ENCODE measurements at places on chromosomes 5 and 9. TPM values are rescaled to one million over a fixed set of nuclear protein-coding genes. Genes with fewer than 3 reads are reported as not detected.

DNA sequence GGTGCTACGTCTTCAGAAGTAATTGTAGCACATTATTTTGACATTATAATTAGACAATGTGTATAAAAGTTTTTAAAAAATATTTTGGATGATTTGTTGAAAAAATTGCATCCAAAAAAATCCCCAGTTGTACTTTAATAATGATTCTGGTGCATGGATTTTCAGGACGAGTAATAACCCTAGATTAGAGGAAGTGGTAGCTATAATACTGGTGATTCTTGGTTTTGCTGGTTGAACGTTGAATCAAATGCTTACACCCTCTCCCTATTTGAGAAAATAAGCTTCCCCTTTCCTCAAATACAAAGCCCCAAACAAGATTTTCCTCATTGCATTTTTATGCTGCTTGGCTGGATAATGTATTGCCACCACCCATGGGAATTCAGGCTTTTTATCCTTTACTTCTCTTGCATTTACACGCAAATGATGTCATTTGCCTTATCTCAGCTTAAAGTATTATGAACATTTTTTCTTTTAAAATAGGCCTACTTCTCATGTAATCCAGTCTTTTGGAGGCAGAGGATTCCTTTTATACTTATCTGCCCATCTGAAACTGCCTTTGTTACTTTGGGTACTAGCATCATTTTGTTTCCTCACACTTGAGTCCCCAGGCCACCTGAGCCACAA lies 86.3 kb downstream of the UBE2R2 start:
- no peak overlapping the region for H3K4me3 ChIP-seq
- no peak overlapping the region for H3K27ac ChIP-seq
- DNase-seq = no peak
- no peaks in the 10 kb centered on the region for H3K36me3 ChIP-seq
- H3K27me3 ChIP-seq = no peaks in the 10 kb centered on the region

The MAST4 gene
- total RNA-seq = 76.4 TPM

The VAV2 gene
- 9.9 TPM for total RNA-seq

GRCh38 chr5:145853781-145854376 lies 18.7 kb upstream of the PRELID2 start:
- H3K27me3 ChIP-seq = no peaks in the 10 kb centered on the region
- no peak overlapping the region for H3K27ac ChIP-seq
- DNase-seq = no peak
- no peak overlapping the region for H3K4me3 ChIP-seq

The PCDHA11 gene
- 0.60 TPM for total RNA-seq

- no peak overlapping the region for H3K27ac ChIP-seq
- H3K4me1 ChIP-seq = no peaks in the 10 kb centered on the region
- H3K4me3 ChIP-seq = no peak overlapping the region
- DNase-seq = peak; percentile 65
- H3K36me3 ChIP-seq = no peaks in the 10 kb centered on the region
- H3K27me3 ChIP-seq = no peaks in the 10 kb centered on the region
Observed at GRCh38 chr9:122122903-122123632, 30.0 kb upstream of the TTLL11 start.

DNA sequence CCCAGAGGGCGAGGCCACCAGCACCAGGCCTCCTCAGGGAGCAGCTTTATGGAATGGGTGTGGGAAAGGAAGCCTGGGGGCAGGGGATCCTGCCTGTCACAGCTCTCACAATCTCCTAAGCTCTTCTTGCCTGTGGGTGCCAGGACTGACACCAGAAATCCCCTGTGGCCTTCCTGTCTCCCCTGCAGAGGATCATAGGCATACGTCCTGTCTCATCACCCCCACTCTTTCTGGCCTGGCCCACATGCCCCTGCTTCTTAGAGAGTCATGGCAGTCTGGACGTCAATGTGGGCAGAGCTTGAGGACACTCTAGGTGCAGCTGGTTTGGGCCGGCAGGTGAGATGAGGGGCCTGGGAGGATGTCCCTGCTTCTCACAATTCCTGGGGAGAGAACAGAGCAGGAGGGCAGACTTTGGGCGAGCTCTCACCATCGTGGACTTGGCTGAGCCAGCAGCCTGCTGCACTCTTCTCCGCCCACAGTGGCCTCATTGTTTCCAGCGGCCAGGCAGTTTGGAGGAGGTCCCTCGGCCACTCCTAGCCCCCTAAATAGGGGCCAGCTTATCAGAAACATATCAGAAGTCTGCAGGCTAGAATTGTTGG lies 67.3 kb upstream of the ZFR start:
- no peaks in the 10 kb centered on the region for H3K27me3 ChIP-seq
- no peaks in the 10 kb centered on the region for H3K36me3 ChIP-seq
- DNase-seq = no peak
- no peak overlapping the region for H3K27ac ChIP-seq
- H3K4me1 ChIP-seq = peaks cover 4% of the 10 kb centered on the region

DNA sequence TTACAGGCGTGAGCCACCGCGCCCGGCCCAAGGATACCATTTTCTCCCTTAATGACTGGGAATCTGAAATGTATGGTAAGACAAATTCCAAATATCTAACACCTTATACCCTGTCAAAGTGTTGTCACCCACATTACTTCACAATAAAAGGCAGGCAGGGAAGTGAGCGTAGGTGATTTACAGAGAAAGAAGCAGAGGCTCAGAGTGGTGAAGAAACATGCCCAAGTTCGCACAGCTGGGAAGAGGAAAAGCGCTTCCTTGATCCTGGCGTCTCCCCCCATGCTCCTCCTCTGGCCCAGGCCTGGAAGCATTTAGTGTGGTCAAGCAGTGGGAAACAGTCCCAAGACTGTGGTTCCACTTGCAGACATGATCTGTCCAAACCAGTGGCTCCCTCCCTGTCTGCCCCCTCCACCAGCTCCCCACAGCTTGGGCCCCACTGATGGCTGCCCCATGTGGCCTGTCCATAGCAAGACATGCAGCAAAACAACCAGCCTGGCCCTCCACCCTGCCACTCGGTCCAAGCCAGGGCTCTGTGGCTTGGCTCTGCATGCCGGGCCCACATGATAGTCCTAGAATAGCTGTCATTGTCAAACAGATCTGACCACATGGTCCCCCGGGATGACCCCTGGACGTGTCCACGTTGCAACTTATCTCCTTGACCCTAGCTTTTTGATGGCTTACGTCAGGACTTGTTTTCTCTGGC lies 107.2 kb downstream of the TTLL11 start:
- no peak for DNase-seq
- no peaks in the 10 kb centered on the region for H3K27me3 ChIP-seq
- H3K27ac ChIP-seq = no peak overlapping the region
- no peak overlapping the region for H3K4me3 ChIP-seq
- no peaks in the 10 kb centered on the region for H3K36me3 ChIP-seq

DNA sequence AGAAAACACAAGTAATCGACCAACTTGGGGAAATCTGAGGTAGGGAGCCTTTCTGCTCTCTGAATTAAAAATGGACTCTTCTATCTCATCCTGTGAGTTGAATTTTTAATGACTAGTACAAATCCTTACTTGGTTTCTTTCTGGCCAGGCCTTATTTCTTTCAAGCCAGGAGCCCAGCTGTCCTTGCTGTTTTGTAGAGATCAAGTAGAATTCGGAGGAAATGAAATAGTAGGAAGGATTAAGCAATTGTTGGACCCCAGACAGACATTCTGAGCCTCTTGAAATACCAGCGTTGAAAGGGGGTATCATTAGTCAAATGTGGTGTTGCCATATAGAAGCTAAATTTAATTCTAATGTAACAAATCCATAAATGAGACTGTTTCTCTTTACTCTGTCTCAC lies 53.7 kb upstream of the SMIM15 start:
- H3K36me3 ChIP-seq = no peaks in the 10 kb centered on the region
- no peak overlapping the region for H3K4me3 ChIP-seq
- no peaks in the 10 kb centered on the region for H3K4me1 ChIP-seq
- DNase-seq = no peak
- no peaks in the 10 kb centered on the region for H3K27me3 ChIP-seq

The ADAMTSL2 gene
- total RNA-seq = 2.1 TPM

DNA sequence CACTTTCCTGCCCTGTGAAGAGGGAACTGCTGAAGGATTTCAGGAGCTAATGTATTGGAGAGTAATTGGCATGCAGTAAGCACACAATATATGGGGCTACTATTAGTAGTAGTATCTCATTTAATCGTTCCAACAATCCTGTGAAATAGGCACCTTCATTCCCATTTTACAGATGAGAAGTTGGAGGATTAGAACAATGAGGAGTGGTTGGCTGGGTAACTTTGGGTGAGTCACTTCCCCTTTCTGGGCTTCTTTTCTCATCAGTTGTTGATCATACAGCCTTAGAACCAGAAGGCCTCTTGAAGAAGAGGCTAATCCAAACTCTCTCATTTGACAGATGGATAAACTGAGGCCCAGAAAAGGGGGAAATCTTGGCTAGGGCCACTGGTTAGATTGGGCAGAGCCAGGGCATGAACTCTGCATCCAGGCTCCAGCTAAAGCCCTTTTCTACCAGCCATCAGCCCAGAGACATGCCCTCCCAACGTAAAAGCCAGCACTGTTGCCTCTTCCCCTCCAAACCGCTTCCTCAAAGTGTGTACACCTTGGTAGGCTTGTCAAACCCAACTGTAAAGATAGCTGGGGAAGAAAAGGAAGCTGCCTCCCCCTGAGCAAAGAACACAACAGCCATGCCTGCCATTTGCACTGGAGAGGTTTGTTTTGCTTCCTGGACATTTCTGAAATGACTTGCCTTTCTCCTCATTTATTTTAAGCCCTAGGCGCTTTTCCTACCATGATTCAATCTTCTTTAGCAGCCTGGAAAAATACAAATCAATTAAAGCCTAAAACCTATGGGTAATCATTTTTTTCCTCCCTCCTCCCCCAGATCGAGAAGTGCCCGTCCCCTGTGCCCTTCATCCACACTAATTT lies 992 bp downstream of the SPACA9 start:
- peaks cover 4% of the 10 kb centered on the region for H3K4me1 ChIP-seq
- no peaks in the 10 kb centered on the region for H3K36me3 ChIP-seq
- no peak overlapping the region for H3K4me3 ChIP-seq
- no peaks in the 10 kb centered on the region for H3K27me3 ChIP-seq
- DNase-seq = no peak
- H3K27ac ChIP-seq = peak overlapping the region; percentile 27

- no peak overlapping the region for H3K27ac ChIP-seq
- no peak overlapping the region for H3K4me3 ChIP-seq
- no peaks in the 10 kb centered on the region for H3K36me3 ChIP-seq
Observed at GRCh38 chr5:155919725-155920124, 407.2 kb upstream of the SGCD start.

The SPINK6 gene
- total RNA-seq = not detected

DNA sequence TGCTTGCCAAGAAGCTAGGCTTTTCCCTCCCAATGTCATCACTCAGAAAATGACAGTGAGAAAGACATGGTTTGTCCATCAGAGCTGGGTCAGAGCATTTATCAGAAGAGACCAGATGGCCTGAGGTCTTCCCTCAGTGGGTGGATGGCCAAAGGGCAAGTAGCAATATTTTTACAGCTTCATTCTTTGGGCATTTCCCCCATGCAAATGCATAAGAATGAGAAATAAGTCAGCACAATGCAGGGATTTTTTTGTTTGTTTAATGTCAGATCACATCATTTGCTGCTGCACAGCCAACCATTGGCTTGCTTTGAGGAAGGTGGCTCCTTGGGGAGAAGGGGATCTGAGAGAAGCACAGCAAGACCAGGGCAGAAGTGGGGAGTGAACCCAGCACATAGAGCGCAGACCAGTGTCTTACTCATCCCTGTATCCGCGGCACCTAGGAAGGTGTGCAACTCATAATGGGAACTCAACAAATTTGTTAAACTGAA lies 209.6 kb downstream of the SEMA6A start:
- no peaks in the 10 kb centered on the region for H3K36me3 ChIP-seq
- no peaks in the 10 kb centered on the region for H3K27me3 ChIP-seq
- DNase-seq = no peak
- H3K4me3 ChIP-seq = no peak overlapping the region
- no peaks in the 10 kb centered on the region for H3K4me1 ChIP-seq

- H3K27ac ChIP-seq = no peak overlapping the region
- H3K4me1 ChIP-seq = peaks cover 6% of the 10 kb centered on the region
- no peak overlapping the region for H3K4me3 ChIP-seq
Observed at GRCh38 chr9:100430286-100430940, 3.5 kb downstream of the MSANTD3 start.

The IL13 gene
- total RNA-seq = not detected

DNA sequence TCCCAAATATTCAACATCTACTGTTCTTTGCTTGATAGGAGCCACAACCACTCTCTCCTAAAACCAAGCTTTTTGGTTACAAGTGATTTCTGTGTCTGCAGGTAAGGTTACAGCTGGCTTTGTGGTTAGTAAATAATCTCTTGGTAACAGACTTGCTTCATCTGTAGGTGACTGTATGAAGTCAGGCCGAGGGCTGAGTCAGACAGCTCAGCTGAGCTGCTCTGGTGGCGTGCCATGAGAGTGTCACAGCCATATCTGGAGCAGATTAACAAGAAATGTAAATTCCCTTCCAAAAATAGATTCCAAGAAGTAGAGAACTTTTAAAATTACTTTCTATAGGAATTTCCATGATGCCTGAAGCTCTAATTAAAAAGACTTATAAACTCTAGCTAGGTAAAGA lies 23.7 kb upstream of the TAS2R1 start:
- H3K4me1 ChIP-seq = no peaks in the 10 kb centered on the region
- no peaks in the 10 kb centered on the region for H3K27me3 ChIP-seq
- no peak overlapping the region for H3K27ac ChIP-seq

The MXD3 gene
- 5.9 TPM for total RNA-seq

- H3K4me1 ChIP-seq = no peaks in the 10 kb centered on the region
- DNase-seq = no peak
Observed at GRCh38 chr5:2810644-2811043, 59.2 kb upstream of the IRX2 start.

The CCDC152 gene
- 4.9 TPM for total RNA-seq

The PCDHB3 gene
- 2.5 TPM for total RNA-seq

- H3K36me3 ChIP-seq = no peaks in the 10 kb centered on the region
- H3K27ac ChIP-seq = no peak overlapping the region
- no peak overlapping the region for H3K4me3 ChIP-seq
- no peak for DNase-seq
- H3K27me3 ChIP-seq = no peaks in the 10 kb centered on the region
Observed at GRCh38 chr5:132022737-132023136, 11.3 kb upstream of the ACSL6 start.

- peak within 1 kb of the TSS; percentile 93 for H3K27ac ChIP-seq
- H3K36me3 ChIP-seq = no peaks in the 10 kb centered on the region
- peaks cover 4% of the 10 kb centered on the region for H3K4me1 ChIP-seq
- no peaks in the 10 kb centered on the region for H3K27me3 ChIP-seq
- H3K4me3 ChIP-seq = peak within 1 kb of the TSS; percentile 93
Observed at GRCh38 chr5:133051542-133052316, at the start of gene HSPA4. Gene HSPA4 (plus strand): TSS chr5:133052013. CDS start chr5:133052251, 238 bp downstream.
